Amygdala (tissue), 56 donors: ENCODE measurements at places on chromosomes 2 and 18.

DNA sequence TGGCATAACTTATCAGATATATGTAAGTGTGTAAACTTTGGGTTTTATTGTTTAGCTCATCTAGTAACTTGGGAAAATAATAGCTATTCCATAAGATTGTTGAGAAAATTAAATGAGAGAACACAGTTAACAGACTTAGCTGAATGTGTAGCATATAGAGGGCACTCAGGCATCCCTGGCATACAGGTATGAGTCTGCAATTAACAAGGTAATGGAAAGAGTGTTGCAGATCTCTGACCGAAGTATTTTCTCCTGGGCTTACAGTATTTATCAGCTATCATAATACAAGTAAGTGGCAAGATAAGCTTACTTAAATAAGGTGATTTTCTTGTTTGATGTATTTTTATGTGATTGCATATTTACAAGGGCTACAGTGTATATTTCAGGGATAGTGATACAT, 7.9 kb upstream of the COBLL1 start:
- DNase-seq: no peak

DNA sequence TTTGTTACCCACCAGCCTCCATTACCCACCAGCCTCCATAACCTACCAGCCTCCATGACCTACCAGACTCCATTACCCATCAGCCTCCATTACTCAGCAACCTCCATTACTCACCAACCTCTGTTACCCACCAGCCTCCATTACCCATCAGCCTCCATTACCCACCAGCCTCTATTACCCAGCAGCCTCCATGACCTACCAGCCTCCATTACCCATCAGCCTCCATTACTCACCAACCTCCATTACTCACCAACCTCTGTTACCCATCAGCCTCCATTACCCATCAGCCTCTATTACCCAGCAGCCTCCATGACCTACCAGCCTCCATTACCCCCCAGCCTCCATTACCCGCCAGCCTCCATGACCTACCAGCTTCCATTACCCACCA, 133.3 kb upstream of the HS6ST1 start:
- no peak for DNase-seq

- DNase-seq: no peak
Measured at GRCh38 chr2:136932700-136933099, 167.4 kb downstream of the THSD7B start.

GRCh38 chr2:167196461-167197252, 308.4 kb downstream of the XIRP2 start:
- DNase-seq: no peak

GRCh38 chr2:240591226-240591625, 4.7 kb downstream of the CAPN10 start:
- no peak for DNase-seq
